GM23338 (cell line): ENCODE measurements at places on chromosomes 7 and 10.

GRCh38 chr10:55158633-55159032, 357.6 kb upstream of the PCDH15 start:
- DNase-seq: no peak

DNA sequence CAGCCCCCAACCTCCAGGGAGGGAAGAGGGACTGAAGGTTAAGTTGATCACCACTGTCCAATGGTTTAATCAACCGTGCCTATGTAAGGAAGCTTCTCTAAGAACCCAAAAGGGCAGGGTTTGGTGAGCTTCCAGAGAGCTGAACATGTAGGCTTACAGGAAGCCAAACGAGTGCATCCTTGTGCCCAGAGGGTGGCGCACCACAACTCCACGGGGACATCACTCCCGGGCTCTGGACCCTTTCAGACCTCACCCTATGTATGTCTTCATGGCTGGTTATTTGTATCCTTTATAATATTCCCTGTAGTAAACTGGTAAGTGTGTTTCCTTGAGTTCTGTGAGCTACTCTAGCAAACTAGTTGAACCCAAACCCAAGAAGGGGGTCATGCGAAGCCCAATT, 11.5 kb upstream of the NFKB2 start:
- peak; percentile 86 for DNase-seq

DNA sequence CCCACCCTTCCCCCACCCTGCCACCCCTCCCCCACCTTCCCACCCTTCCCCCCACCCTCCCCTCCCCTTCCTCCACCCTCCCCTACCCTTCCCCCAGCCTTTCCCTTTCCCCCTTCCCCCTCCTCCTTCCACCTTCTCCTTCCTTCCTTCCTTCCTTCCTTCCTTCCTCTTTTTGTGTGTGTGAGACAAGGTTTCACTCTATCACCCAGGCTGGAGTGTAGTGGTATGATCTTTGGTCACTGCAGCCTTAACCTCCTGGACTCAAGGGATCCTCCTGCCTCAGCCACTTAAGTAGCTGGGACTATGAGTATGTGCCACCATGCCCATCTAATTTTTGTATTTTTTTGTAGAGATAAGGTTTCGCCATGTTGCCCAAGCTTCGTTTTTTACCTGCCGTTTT, 35.2 kb downstream of the CYP17A1 start:
- DNase-seq: no peak

- no peak for DNase-seq
Measured at GRCh38 chr10:76218035-76218434, 786.6 kb downstream of the LRMDA start.

GRCh38 chr7:117774943-117775342, 98.3 kb downstream of the CTTNBP2 start:
- DNase-seq: no peak

GRCh38 chr7:105389088-105389650, 448 bp upstream of the SRPK2 start:
- DNase-seq: peak; percentile 78

- no peak for DNase-seq
Measured at GRCh38 chr10:22022257-22023032, 18.9 kb upstream of the DNAJC1 start.

- DNase-seq: no peak
Measured at GRCh38 chr10:26475386-26475785, 37.2 kb downstream of the APBB1IP start.

- DNase-seq: peak; percentile 54
Measured at GRCh38 chr7:138865843-138866242, 67.8 kb upstream of the ATP6V0A4 start.

- no peak for DNase-seq
Measured at GRCh38 chr7:47836080-47836479, 112.2 kb downstream of the PKD1L1 start.

DNA sequence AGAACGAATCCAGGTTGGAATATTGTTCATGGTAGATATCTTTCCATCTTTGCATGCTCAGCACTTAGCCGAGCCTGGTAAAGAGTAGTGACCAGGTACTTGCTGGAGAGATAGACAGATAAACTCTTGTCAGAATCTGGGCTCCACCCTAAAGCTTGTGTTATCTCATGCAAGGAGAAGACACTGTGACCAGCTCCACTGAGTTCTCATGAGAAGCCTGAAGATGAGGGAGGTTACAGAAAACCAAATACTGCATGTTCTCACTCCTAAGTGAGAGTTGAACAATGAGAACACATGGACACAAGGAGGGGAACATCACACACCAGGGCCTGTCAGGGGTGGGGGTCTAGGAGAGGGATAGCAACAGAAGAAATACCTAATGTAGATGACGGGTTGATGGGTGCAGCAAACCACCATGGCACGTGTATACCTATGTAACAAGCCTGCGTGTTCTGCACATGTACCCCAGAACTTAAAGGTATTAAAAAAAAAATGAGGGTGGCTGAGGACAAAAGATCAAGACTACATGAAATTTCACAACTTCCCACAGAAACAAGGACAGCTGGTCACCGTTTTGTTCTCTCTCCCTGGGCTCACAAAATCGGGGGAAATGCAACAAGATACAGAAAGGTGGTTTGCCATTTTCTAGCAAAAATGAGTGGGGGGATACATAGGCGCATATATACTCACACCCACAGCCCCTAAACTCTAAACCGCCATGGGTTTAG, 17.4 kb downstream of the DLG5 start:
- no peak for DNase-seq
